Right lobe of liver (tissue), 6 donors: ENCODE measurements at places on chromosomes 4 and X.

DNA sequence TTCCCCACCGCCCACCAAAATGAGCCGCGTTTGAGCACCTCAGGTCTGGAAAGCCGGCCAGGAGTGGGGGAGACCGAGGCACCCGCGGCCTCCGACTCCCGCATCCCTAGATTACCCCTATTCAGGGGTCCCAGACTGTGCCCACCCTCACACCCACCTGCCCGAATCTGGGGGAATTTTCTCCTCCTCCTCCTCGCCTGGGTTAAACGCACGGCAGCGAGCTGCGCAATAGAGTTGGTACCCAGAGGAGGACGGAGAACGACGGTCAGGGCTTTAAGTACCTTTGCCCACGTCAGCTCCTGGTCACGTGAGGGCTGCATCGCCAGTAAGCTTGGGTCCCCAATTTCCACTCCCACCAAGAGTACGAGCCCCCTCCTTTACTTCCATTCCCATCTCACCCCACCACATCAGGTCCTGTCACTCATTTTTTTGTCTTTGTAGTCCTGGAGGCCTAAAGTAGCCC, at the start of gene ARMCX2:
ARMCX2 (minus strand) TSS at position 250 of the 463 bp plus-strand sequence. CDS start 2,262 bp downstream, outside the sequence.
- no peaks in the 10 kb centered on the region for H3K36me3 ChIP-seq
- H3K4me3 ChIP-seq, result peak within 1 kb of the TSS; percentile 51
- H3K27me3 ChIP-seq, result no peaks in the 10 kb centered on the region
- no peaks in the 10 kb centered on the region for H3K4me1 ChIP-seq

GRCh38 chrX:149185087-149185486, 320.0 kb downstream of the IDS start:
- no peaks in the 10 kb centered on the region for H3K4me1 ChIP-seq
- H3K36me3 ChIP-seq, result no peaks in the 10 kb centered on the region
- H3K27ac ChIP-seq, result no peak overlapping the region
- DNase-seq, result no peak

GRCh38 chr4:114921790-114922591, 191.4 kb downstream of the NDST4 start:
- H3K27ac ChIP-seq, result no peak overlapping the region
- no peaks in the 10 kb centered on the region for H3K27me3 ChIP-seq
- H3K4me3 ChIP-seq, result no peak overlapping the region
- peak; percentile 18 for DNase-seq

- no peak for DNase-seq
- H3K4me1 ChIP-seq, result no peaks in the 10 kb centered on the region
- H3K27ac ChIP-seq, result no peak overlapping the region
These were observed 30.9 kb downstream of the YTHDC1 start for GRCh38 chr4:68319040-68319439.

GRCh38 chrX:69068301-69069085, 96.8 kb downstream of the PJA1 start:
- no peak overlapping the region for H3K27ac ChIP-seq
- no peak overlapping the region for H3K4me3 ChIP-seq
- no peaks in the 10 kb centered on the region for H3K27me3 ChIP-seq
- H3K36me3 ChIP-seq, result no peaks in the 10 kb centered on the region
- no peaks in the 10 kb centered on the region for H3K4me1 ChIP-seq

DNA sequence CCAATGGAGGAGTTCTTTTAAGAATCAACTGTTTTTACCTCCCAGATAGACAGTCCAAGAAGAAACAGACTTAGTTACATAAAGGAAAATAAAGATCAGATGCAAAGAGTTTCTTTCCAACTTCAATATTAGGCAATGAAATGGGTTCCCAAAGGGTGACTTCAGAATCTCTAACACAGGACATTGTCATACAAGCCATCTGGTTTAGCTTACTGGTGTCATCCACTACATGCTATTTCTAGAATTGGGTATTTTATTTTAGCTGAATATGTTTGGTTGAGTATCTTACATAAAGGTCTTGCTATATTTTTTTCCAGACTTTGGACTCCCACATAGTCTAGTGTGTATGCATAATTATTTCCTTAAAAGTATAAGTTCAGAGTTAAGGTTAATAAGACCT, 162.1 kb upstream of the SLC7A11 start:
- DNase-seq, result no peak
- H3K36me3 ChIP-seq, result no peaks in the 10 kb centered on the region
- no peak overlapping the region for H3K4me3 ChIP-seq
- H3K27me3 ChIP-seq, result no peaks in the 10 kb centered on the region

- H3K36me3 ChIP-seq, result no peaks in the 10 kb centered on the region
- no peaks in the 10 kb centered on the region for H3K4me1 ChIP-seq
- no peak for DNase-seq
- H3K27ac ChIP-seq, result no peak overlapping the region
- no peaks in the 10 kb centered on the region for H3K27me3 ChIP-seq
These were observed 32.3 kb upstream of the AFAP1 start for GRCh38 chr4:7971881-7972500.

GRCh38 chrX:19849464-19850080, 37.8 kb downstream of the SH3KBP1 start:
- no peak for DNase-seq
- H3K4me1 ChIP-seq, result no peaks in the 10 kb centered on the region

DNA sequence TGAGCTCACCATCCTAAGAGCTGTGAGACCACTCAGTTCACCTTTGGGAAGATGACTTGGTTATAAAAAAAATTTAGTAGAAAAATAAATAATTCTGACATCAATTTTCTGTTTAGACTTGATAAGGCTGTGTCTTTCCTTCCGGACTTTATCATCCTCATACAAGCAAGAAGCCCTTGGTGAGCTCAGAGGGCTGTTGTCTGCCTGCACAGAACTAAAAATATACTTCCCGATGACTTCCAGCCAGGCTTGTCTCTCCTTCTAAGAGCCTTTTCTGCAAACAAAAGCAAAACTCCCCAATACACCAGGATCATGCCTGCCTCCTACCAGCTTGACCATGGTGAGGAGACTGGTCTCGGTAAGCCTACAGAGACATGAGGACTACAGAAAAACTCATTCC, 58.3 kb upstream of the PHOX2B start:
- no peaks in the 10 kb centered on the region for H3K4me1 ChIP-seq
- DNase-seq, result no peak
- H3K27me3 ChIP-seq, result no peaks in the 10 kb centered on the region
- H3K4me3 ChIP-seq, result no peak overlapping the region
- no peaks in the 10 kb centered on the region for H3K36me3 ChIP-seq

DNA sequence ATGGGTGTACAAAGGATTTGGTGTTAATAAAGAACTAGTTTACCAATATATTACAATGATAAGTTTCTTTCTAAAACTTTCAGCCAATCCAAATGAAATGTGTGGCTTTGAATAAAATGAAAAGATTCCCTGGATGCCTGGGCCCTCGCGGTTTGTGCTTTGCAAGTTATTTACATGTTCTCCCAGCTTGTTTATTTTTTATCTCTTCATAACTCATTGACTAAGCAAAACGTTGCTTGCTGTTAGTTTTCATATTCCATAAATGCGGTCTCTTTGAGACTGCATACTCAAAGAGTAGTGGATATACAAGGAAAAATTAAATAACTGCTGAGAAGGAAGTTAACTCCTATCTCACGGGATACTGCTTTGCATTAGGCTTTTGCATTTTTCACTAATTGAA, 26.0 kb downstream of the FHDC1 start:
- no peak overlapping the region for H3K27ac ChIP-seq
- H3K36me3 ChIP-seq, result no peaks in the 10 kb centered on the region
- H3K4me1 ChIP-seq, result no peaks in the 10 kb centered on the region
- no peak for DNase-seq

DNA sequence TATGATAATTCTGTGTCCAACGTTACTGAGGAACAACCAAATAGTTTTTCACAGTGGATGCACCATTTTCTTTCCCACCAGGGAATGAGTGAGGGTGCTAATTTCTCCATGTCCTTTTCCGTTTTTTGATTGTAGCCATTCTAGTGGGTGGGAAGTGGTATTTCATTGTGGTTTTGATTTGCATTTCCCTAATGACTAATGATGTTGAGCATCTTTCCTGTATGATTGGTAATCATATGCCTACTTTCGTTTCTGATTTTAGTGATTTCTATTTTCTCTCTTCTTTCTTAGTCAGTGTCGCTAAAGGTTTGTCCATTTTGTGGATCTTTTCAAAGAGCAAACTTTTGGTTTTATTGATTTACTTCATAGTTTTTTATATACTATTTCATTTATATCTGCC, 32.1 kb upstream of the TEX13D start:
- H3K27me3 ChIP-seq, result peaks cover 4% of the 10 kb centered on the region
- no peaks in the 10 kb centered on the region for H3K4me1 ChIP-seq
- H3K36me3 ChIP-seq, result no peaks in the 10 kb centered on the region
- H3K27ac ChIP-seq, result no peak overlapping the region
- no peak for DNase-seq

DNA sequence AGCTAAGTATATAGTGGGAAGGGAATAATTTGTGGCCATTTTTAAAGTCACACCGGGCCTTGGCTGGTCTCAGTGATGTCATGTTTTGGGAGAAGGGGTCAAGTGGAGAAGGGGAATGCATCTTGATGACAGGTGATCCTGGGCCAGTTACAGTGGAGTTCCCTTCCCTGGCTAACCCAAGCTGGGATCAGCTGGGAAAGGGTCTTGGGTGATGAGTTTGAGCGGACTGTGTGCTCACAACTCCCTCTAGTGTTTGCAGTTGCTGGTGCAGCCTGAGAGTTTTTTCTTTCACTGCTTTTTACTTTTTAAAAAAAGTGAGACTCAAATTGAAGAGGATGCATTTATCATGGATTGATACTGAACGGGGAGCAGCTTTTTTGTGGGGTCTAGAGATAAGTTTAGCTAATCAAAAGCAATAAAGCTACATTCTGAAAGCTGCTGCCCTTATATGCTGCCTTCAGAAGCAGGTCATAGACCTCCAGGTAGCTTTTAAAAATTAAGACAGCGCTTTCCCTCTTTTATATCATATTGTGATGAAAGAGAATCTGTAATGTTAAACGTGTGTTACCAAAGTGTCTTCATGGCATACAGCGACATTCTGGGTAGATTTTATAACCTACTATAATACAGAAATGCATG, 164.7 kb downstream of the DCLK2 start:
- H3K4me1 ChIP-seq, result no peaks in the 10 kb centered on the region
- H3K27ac ChIP-seq, result no peak overlapping the region
- H3K36me3 ChIP-seq, result no peaks in the 10 kb centered on the region
- no peak overlapping the region for H3K4me3 ChIP-seq

DNA sequence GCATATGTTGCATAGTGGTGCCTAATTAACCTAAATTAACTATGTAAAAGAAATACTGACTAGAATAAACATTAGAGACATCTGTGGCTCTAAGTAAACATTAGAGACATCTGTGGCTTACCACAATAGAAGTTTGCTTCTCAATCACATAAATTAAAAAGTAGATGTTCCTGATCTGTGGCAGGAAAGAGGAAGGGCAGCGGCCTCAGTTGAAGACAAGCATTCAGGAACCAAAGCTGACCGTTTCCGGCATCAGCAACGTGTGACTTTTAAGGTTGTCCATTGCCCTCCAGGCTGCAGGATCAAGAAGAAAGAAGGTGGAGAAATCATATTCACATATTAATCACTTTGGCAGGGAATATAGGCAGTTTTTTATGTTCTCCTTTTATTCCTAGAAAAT, 336.3 kb upstream of the TRAM1L1 start:
- H3K27me3 ChIP-seq, result no peaks in the 10 kb centered on the region
- no peak overlapping the region for H3K27ac ChIP-seq
- no peak overlapping the region for H3K4me3 ChIP-seq
- no peaks in the 10 kb centered on the region for H3K36me3 ChIP-seq

- no peaks in the 10 kb centered on the region for H3K4me1 ChIP-seq
- DNase-seq, result no peak
- no peaks in the 10 kb centered on the region for H3K27me3 ChIP-seq
- H3K4me3 ChIP-seq, result no peak overlapping the region
These were observed 10.8 kb downstream of the JAKMIP1 start for GRCh38 chr4:6189511-6189910.
